ENCODE measurements at places on chromosomes 6 and 20. TPM values are rescaled to one million over a fixed set of nuclear protein-coding genes. Genes with fewer than 3 reads are reported as not detected.

NOP56 gene
- 188 TPM for polyA plus RNA-seq

TLDC2 gene
- not detected for polyA plus RNA-seq

CYP39A1 gene
- 2.0 TPM for polyA plus RNA-seq

ASIP gene
- polyA plus RNA-seq = not detected

BPIFB4 gene
- polyA plus RNA-seq = not detected

Measured in neural cell (in vitro differentiated cells).